ENCODE measurements at places on chromosomes 16 and 17.

- DNase-seq: no peak
These were observed 75.4 kb upstream of the SDK2 start for GRCh38 chr17:73719588-73720071.

DNA sequence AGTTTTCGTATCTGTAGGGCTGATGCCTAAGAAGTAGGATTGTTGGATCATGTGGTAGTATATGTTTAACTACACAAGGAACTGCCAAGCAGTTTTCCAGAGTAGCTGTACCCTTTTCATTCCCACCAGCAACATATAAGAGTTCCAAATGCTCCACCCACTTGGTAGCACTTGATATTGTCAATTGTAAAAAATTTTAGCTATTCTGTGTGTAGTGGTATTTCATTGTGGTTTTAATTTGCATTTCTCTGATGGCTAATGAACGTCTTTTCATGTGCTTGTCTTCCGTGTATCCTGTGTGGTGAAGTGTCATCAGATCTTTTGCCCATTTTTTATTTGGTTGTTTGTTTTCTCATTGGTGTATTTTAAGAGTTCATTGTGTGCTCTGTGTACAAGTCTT lies 69.7 kb downstream of the TANC2 start:
- peak; percentile 17 for DNase-seq

DNA sequence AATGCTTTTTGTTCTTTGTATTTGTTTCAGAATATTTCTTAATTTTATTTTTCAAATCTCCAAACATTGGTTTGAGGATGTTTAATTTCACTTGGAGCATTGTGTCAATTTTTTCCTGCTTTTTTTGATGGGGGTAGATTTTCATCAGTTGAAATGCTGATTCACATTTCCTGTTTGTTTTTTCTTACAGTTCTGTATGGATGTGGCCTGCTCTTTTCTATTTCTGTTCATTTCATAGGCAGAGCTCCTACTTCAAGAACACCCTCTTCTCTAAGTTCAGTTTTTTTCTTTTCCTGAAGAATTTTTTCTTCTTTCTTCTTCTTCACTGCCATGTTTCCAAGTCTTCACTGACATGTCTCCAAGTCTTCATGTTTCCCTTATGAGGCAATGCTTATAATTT lies 8.8 kb downstream of the MBTD1 start:
- DNase-seq: peak; percentile 29

DNA sequence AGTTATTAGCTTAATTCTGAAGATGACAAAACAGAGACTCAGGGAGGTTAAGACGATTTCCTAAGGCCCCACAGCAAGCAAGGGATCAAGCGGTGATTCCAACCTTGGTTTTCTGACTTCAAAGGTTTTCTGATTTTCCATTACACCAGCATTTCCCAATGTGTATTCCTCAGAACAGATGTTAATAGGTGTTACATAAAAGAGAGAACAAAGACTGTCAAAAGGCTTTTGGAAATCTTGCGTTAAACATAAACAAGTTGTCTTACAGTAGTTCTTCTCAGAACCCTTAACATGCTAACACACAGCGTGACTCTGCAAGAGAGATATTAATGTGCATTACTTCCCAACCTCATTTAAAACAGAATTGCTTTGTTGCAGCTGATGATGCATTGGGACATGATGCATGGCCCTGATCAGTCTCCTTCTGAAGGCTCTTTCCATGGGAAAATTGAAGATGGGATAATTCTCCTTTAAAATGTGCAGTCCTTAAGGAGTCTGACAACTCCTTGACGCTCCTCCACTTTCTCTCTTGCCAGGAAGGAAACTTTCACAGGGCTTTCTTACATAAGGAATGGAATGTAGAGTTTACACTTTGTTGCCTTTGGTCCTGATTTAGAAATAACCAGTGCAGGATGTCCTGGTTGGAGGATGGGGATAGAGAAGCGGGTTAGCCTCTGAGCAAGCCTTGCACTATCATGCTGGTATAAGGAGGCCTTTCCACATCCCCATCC lies 21.5 kb upstream of the MMD start:
- DNase-seq: peak; percentile 65

- peak; percentile 38 for DNase-seq
These were observed 27.9 kb downstream of the MYOCD start for GRCh38 chr17:12693640-12694039.

- no peak for DNase-seq
These were observed 144.7 kb upstream of the TBX2 start for GRCh38 chr17:61254904-61255303.

DNA sequence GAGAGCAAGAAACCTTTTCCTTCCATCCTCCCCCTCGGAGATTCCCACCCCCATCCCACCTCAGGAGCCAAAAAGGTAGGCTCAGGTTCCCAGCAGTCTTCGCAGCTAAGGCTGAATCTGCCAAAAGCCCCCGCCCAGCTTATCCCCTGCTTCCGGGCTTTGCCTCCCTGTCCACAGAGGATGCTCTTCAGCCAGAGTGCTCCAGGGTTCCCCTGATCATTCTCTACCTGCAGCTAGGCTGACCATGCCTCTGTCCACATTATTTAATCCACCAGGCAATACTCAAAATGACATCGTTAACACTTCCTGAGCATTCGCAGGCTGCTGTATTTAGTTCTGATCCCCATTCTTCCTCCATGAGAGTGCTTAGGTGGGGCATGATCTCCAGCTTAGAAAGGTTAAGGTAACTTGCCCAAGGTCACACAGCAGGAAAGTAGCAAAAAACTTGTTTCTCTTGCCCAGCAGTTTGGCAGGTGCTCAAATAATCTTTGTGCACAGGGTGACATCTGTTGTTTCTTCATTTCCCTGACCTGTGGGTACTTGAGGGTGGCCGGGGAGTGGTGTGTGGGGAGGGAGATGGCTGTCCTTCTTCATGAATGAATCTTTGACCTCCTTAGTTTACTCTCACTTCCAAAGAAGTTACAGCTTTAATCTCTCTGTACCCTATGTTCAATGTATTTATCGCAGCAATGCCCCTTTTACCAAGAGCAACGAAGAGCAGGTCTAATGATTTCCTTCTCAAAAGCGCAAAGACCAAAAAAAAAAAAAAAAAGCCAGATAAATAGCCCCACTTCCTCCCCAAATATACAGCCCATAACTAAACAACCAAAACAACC lies 848 bp upstream of the TBKBP1 start:
- DNase-seq: no peak

DNA sequence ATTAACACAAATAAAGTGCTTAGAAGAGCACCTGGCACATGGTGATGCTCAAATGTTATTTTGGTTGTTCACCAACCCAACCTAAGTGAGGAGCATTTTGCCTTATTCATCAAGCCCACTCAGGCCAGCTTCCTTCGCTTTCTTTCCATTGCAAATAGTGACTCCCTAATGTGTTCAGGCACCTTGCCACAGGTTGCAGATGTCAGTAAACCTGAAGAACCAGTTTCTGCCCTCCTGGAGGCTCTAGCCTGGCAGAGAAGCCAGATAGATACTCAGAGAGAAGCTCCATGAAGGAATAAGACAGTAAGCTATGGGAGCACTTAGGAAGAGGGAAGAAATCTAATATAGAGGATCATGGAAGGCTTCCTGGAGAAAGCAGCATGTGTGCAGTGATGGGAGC lies 23.9 kb downstream of the GPR139 start:
- no peak for DNase-seq

- DNase-seq: no peak
These were observed 14.1 kb downstream of the PPL start for GRCh38 chr16:4922721-4923342.

DNA sequence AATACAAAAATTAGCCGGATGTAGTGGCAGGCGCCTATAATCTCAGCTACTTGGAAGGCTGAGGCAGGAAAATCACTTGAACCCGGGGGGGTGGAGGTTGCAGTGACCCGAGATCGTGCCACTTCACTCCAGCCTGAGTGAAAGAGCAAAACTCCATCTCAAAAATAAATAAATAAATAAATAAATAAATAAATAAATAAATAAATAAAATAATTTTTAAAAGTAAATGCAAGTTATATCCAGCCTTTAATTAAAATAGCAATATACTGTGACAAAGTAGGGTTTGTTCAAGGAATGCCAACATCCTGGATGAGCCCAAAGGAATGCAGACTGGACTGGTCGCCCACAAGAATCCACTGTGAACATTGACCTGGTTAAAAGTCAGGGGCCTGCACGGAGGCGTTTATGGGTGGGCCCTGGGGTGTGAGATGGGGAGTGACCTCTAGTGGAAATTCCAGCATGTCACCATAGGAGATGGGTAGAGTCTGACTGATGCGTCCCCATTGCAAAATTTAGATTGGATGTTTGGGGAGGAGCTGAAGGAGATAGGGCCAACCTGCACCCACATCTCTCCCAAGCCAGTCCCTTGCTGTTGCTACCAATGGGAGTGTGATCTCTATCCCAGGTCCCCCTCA lies 9.7 kb upstream of the PIK3R5 start:
- DNase-seq: no peak

GRCh38 chr16:23679274-23679985 lies 741 bp downstream of the PLK1 start:
- DNase-seq: peak; percentile 59
